ENCODE measurements at places on chromosomes 13 and 19. TPM values are rescaled to one million over a fixed set of nuclear protein-coding genes. Genes with fewer than 3 reads are reported as not detected.

The IZUMO2 gene
- not detected for total RNA-seq

The CCDC194 gene
- 0.84 TPM for total RNA-seq

The FAM216B gene
- not detected for total RNA-seq

The FNDC3A gene
- 52.5 TPM for total RNA-seq

The PDE4C gene
- 2.2 TPM for total RNA-seq

DNA sequence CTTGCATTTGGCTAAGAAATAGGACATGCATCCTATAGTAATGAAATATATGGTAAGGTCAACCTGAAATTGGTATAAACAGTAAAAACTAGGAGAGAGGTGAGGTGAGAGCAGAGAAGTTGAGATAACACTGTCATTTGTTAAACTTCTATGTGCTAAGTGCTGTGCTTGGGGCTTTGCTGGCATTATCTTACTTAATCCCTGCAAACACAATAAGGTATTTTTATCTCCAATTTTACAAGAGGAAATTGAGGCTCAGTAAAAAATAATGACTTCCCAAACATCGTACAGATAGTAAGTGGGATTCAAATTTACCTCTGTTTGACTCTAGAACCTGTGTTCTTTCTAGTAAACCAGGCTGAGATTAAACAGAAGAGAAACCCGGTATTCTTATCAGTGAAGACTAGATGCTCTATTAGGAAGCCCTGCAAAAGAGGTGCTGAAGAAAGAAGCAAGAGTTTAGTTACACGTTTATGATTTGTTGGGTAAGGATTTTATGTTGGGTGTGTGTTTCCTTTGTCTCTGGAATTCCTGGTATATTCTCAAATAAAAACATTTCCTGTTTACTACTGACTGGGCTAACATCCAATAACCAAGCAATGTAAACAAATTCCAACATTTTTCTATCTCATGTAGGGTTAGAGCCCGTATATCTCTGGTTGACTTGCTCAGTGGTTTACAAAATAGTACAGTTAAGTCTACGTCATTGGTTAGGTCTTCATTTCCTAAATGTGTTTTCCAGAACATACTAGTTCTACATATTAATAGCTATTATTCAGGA, 137.3 kb upstream of the FNDC3A start:
- no peak for DNase-seq

DNA sequence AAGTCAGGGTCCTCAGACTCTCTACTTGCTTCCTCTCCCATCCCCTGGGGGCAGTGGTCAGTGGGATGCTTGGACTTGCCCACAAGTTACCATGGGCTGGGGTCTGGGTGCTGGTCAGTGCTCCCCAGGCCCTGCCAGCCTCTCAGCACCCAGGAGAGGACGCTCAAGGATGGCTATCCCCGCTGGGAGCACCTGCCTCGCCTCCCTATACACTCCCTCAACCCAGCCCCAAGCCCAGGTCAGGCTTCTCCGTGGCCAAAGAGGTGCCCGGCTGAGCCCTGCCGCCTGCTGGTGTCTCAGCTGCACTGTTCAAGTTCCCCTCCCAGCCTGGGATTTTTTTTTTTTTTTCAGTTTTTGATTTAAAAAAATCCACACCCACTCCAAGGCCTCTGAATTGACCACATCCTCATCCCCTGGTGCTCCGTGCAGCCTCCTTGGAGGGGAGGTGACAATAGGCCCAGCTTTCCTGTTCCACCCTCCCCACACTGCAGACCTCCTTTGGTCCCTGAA, 10.8 kb downstream of the F2RL3 start:
- DNase-seq = no peak

- DNase-seq = no peak
These were observed 657 bp downstream of the PLIN3 start for GRCh38 chr19:4866595-4867424.

DNA sequence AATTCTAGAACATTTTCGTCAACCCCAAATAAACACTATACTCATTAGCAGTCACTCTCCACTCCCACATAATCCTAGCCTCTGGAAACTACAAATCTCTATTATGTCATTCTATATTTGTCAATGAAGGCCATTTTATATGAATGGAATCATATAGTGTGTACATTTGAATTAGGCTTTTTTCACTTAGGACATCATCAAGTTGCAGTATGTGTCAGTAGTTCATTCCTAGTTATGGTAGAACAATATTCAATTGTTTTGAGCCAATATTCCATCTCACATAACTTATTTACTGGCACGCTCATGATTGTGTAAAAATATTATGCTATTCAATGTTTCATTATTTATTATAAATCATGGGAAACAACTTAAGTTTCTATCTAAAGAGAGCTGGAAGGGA, 1610.4 kb upstream of the MIR17HG start:
- no peak for DNase-seq

DNA sequence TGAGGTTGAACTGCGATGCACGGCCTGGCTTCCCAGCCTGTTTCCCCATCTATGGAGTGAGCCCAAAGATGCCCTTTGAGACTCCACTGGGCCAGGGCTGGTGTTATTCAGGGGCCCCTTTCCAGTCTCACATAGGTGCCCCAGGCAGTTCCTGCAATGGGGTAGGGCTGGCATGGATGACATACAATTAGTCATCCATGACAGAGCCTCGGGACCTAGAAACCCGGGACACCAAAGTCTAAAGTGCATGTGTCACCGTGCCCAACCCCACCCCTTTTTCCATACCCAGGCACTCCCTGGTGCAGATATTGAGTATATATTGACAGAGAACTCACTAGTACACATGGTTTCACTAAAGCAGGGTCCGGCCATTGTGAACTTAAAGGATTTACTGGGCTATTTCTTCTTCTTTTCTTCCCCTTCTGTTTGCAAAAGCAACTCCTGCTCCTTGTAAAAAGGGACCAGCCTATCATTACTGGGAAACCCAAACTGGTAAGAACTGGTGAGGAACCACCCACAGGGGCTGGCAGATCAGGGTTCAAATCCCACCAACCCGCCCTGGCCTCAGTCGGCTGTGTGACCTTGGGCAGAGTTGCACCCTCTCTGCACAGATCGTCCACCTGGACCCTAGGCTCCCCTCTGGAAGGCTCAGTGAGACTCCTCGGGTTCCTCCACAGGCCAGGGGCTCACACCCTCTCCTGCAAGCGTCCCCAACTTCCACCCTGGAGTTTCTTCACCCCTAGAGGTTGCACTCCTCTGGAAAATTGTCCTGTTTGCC, 2.7 kb downstream of the B3GNT3 start:
- DNase-seq = no peak

- DNase-seq = no peak
These were observed 15.6 kb downstream of the NAA16 start for GRCh38 chr13:41326661-41327060.

DNA sequence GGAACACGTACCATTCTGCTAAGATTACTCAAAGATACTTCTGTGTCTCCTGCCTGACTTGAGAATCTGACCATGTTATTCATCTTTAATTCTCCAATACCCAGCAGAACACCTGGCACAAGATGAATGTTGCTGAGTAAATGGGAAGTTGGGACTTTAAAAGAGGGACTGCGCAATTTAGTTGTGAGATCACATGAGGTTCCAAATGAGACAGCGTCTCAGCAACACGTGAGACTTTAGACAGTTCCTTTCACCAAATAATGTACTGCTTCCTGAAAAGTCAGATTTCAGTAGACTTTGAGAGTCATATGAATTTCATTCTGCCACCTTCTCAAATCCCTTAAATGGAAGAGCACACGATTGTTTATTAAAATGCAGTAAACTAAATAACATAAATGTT, 36.7 kb downstream of the DOCK9 start:
- DNase-seq = no peak

GRCh38 chr19:44611812-44612295, 1.5 kb upstream of the IGSF23 start:
- DNase-seq = no peak

DNA sequence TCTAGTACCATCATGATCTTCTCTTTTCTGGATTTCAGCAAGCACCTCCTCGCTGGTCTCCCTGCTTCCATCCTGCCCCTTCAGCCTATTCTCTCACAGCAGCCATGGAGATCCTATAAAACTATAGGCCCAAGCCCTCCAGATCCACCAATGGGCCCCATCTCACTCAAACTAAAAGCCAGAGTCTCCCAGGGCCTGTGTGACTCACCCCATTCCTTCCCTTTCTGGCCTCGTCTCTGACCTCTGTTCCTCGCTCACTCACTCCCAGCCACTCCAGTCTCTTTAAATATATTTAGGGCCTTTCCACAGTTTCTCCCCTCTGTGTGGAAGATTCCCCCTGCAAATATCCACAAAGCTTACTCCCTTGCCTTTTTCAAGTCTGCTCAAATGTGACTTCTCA, 89.7 kb downstream of the HSPH1 start:
- no peak for DNase-seq

GRCh38 chr13:91214031-91214430, 133.5 kb upstream of the MIR17HG start:
- DNase-seq = no peak

DNA sequence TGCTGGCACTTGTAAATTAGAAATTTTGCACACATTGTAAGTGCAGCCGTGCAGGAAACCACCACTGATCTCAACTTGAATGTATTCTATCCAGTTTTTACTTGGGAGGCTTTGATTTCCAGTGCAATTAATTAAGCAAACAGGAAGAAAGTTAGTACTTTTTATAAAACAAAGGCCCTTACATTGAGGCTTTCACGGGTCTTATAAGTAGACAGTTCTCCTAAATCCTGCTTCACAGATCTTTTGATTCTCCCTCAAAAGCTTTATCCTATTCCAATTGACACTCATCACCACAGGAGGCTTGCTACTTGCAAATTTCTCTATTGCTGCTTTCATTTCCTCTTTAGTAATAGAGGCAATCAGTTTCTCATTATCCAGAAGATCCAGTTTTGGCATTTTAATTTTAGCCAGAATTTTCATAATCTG, 90.1 kb downstream of the ERCC5 start:
- no peak for DNase-seq

DNA sequence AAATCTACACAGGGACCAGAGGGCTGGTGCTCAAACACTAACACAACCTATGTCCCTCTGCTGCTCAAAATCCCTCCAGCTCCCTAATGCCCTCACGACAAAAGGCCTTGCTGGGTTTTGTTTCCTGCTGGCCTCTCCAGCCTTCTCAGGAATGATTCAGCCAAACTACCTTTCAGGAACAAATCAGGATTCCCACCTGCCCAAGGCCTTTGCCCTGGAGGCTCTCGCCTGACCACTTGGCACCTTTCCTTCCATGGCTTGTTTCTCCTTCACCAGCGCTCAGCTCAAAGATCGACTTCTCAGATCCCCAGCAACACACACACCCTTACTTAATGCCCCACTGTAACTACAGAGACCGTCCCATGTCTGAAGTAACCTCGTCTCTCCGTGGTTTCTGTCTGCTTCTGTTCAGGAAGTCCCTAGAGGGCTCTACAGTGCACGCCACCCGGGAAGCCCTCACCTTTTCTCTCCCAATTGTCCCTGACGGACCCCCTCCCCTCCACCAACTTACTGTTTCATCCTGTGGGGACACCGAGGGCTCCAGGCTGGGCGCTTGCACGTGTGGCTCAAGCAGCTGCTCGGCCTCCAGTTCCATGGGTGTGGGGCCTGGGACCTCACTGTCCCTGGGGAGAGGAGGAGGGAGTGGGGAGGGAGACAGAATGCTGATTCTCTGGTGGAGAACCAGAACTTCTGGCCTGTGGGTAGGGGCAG, 3.2 kb upstream of the SIX5 start:
- no peak for DNase-seq

- peak; percentile 53 for DNase-seq
These were observed at the start of gene FCHO1 for GRCh38 chr19:17751103-17751911. TSS of gene FCHO1 (plus strand) at chr19:17751477. CDS start at chr19:17755165, 3,688 bp downstream.

DNA sequence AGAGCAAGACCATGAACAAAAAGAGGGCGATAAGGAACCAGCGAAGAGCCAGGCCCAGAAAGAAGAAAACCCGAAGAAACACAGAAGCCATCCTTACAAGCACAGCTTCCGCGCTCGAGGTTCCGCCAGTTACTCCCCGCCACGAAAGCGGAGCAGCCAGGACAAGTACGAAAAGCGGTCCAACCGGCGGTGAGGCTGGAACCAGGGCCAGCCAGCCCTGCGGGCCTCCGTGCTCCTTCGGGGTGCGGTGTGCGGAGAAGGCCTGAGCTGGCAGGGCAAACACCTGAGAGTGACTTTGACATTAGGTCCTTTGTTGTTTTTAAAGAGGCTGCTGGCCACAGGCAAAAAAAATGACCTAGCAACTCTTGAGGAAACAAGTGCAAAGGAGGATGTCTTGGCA, 44.1 kb downstream of the POLR1D start:
- DNase-seq = no peak

DNA sequence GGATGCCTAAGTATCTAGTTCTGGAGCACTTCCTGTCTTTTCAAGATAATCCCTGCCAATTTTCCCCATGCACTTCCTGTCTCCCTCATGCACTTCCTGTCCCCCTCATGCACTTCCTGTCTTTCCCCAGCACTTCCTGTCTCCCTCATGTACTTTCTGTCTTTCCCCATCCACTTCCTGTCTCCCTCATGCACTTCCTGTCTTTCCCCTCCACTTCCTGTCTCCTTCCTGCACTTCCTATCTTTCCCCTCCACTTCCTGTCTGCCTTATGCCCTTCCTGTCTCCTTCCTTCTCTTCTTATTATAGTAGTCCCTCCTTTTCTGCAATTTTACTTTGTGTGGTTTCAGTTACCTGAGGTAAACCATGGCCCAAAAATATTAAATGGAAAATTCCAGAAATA, 3.0 kb upstream of the TNNT1 start:
- DNase-seq = no peak

DNA sequence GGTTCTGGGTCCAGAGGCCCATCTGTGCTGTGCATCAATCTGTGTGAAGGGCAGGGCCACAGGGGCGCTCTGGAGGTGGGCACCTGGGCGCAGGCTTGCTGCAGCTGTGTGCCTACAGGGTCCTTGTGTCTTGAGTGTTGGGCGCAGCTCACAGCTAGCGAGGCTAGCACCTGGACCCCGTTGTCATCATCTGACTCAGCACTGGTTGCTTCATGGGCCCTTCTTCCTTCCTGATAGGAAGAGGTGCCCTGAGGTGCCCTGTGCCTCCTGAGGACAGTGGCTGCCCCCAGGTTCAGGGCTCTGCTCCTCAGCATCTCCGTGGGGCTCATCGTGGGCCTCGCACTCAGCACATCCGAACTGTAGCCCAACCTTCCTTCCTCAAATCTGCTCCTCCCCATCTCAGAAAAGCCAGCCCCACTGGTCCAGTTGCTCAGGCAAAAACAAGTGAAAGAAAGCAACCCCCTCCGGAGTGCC, 54.8 kb downstream of the GATAD2A start:
- DNase-seq = no peak

Data from dorsolateral prefrontal cortex (tissue), 122 donors.